Activated CD8-positive, alpha-beta memory T cell treated with anti-CD3 and anti-CD28 coated beads for 1 hour (primary cell): ENCODE measurements at places on chromosomes 12 and 14.

DNA sequence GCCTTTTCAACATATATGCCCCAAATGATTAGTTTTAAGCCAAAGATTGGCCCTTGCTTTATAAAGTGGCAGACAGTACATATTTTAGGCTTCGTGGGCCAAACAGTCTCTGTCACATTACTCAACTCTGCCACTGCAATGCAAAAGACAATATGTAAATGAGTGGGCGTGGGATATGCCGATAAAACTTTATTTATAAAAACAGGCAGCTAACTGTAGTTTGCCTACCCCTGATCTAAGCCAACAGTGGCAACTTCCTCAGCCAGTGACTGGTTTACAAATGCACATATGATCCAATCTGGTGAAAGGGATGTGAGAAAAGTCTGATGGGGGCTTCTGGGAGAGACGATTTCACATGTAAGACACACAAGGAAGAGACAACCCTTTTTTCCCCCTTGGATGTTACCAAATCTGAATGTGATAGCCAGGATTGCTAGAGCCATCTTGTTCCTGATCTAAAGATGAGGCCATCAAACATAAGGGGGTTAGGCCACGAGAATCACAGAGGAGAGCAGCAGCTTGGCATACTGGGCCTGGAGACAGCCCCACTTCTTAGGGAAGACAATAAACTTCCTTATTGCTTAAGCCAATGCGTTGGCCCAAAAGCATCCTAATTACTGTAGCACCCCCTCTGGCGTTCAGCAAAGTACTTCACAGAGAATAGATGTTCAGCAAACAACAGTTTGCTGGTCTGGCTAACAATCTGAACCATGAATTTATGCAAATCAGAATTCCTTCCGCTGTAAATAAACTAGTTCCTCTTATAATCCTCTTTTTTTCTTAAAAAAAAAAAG is 75.2 kb upstream of the TMCC3 start:
- no peak for DNase-seq

GRCh38 chr12:51921017-51921725 is 13.9 kb downstream of the ACVRL1 start:
- no peak for DNase-seq

DNA sequence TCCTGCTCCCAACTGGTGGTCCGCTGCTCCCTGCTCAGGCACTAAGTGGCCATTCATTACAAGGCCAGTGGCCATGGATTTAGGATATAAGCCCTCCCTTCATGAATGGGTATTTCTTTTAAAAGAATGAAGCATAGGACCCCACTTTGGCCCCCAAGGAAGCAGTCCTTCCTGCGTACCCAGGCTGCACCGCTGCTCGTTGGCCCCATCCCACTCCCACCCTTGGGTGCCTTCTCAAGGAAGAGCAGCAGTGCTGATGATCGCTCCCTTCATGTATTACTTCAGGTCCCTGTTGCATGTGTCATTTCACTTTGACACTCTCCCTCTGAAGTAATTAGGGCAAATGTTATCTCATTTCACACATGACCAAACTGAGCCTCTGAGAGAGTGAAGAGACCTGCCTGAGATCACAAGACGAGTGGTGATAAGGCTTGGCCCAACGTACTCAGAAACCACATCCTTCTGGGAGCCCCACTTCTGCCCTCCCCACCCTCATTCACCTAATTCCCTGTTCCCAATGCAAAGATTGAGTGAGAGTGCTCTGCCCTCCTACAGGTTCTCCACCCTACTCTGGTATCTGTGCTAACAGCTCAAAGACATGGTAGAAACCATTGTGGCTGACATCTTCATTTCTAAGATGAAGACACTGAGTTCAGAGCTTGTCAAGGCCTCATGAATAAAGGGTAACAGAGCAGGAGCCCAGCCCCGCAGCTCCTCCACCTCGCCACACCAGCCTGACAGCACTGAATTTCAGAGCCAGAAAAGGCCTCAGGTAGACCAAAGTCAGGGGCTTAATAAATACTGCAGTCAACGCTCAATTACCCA is 10.3 kb upstream of the KRT2 start:
- DNase-seq, result no peak

DNA sequence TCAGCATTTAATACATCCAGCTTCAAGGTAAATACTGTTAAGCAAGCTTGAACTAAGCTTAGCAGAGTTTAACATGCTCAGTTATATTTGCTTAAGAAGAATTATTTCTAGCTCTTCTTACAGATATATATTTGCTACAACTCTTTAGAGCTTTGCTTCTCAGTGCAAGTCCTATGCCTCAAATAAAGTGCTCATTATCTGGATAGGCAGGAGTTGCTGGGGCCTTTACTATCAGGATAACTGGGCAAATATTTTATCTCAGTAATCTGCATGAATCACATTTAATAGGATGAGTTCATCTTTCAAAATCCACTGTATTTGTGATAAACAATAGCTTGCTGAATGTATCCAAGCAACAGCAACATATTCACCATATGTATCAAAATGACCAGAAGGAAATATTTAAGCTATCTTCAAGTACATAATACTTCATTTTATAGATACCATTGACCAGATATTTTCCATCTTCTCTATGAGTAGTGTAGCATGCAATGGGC is 187.6 kb downstream of the NOVA1 start:
- no peak for DNase-seq

DNA sequence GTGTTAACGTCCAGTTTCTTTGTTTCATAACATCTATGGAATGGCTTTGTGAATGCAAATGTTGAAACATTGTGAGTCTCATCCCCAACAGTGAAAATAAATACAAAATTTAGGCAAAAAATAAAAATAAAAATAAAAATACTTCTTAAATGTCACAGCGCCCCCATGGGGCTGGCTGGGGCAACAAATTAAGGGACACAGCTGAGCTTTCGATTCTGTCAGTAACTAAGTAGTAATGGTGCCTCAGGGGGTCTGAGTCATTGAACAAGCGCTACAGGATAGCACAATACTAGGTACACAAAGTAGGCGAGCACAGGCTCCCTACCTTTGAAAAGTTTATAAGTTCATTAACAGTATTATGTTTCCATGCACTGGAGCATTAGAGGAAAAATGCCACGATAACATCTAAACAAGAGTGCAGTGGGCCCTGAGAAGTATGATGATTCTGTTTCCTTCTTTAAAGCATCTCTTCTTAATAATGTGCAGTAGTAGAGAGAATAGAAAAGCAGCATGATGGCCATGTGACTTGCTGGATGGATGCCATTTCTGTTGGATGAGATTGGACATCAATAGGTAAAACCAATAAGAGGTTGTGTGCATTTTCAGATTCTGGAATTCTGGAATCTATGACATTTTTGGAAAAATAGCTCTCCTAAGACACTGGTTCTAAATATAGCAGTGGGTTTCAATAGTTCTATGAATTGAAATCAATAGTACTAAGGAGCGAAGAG is 667.2 kb downstream of the DIO2 start:
- no peak for DNase-seq

- no peak for DNase-seq
Observed at GRCh38 chr14:79549515-79549914, 661.8 kb downstream of the DIO2 start.

GRCh38 chr12:95459310-95459709 is 14.6 kb upstream of the METAP2 start:
- DNase-seq, result no peak

DNA sequence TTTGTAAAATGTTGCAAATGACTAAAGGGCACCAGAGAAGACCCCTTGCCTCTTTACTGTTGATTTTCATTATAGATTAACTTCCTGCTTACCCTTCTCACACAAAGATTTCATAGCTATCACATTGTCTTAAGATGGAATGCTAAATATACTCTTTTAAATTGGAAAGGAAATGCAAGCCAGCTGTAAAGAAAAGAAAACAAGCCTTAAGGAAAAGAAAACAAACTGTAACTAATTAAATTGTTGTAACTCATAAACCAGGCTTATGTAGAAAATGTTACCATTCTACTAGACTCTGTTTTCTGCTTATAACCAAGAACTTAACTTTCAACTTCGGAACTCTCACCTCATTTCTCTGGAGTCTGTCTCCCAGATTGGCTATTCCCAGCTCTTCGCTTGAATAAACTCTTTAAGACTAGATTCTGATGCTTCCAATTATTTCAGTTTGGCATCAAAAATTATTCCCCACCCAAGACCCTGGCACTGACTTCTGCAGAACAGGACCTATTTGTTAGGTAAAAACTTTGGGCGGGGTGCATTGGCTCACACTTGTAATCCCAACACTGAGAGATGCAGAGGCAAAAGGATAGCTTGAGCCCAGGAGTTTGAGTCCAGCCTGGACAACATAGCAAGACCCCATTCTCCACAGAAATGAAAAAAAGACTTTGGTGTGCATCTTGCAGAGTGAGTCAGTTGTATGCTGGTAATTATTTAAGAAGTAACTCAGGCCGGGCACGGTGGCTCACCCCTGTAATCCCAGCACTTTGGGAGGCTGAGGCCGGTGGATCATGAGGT is 36.6 kb upstream of the CIT start:
- no peak for DNase-seq

DNA sequence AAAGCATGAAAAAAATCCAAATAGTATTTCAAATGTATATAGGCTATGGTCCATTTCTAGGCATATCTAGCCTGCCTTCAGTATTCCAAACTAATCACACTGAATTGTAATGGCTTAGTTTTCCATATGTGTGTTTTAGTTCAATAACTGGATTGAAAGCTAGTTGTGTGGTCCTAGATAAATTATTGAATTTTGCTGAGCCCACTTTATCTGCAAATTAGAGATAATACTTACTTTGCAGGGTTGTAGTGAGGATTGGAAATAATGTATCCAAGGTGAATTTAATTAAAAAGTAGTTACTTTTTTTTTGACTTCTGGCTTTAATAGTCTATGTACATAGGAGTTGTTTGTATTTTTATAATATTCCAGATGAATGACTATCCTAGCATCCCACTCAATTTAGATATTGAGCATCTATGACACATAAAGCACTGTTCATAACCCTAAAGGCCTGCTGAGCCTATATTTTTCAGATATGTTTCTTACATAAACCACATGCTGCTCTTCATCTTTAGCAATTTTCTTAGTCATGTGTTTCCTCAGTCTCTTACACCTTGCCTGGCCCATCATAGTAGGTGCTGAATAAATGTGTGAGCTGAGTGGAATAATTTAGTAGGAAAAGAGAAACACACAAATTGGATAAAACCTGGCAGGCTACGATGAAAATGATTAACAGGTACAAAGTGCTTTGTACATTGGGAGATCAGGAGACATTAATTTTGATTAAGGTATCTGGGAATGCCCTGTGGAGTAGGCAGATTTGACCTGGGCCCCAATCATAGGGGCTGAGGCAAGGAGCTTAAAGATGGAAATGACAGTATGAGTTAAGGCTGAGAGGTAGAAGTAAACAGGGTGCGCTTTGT is 1.1 kb upstream of the ATP23 start:
- DNase-seq, result no peak

- DNase-seq, result no peak
Observed at GRCh38 chr12:111757361-111758119, 9.2 kb upstream of the ALDH2 start.
